ENCODE measurements at places on chromosomes 2 and 18.

DNA sequence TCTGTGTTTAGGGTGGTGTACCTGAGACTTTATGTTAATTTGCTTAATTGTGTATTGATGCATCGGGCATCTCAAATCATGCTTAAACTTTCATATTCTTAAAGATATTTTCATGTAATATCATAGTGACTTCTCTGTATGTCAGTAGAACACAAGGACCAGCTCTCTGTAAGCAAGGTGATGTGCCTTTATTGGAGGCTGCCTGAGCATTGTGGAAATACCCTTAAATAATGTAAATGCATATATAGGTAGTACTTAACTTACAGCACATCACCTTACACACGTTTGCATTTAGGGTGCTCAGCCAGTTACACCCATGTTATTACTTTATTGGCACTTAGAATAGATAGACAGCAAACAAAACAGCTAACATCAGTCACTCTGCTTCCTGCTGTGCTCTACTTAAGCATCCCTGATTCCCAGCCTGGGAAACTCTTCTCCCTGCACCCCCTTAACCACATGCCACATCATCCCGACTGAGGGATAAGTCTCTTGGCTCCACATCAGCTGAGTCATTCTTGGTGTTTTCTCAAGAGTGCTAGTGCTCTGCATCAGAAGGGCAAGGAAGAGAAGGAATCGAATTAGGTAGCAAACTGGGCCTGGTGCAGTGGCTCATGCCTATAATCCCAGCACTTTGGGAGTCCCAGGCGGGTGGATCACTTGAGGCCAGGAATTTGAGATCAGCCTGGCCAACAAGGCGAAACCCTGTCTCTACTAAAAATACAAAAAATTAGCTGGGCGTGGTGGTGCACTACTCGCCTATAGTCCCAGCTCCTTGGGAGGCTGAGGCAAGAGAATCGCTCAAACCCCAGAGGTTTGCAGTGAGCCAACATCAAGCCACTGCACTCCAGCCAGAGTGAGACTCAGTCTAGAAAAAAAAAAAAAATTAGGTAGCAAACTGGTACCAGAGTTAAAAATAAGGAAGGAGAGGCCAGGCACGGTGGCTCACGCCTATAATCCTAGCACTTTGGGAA lies 108.7 kb downstream of the MAP3K20 start:
- no peak for DNase-seq

GRCh38 chr2:42858140-42859005 lies 66.0 kb upstream of the HAAO start:
- no peak for DNase-seq

DNA sequence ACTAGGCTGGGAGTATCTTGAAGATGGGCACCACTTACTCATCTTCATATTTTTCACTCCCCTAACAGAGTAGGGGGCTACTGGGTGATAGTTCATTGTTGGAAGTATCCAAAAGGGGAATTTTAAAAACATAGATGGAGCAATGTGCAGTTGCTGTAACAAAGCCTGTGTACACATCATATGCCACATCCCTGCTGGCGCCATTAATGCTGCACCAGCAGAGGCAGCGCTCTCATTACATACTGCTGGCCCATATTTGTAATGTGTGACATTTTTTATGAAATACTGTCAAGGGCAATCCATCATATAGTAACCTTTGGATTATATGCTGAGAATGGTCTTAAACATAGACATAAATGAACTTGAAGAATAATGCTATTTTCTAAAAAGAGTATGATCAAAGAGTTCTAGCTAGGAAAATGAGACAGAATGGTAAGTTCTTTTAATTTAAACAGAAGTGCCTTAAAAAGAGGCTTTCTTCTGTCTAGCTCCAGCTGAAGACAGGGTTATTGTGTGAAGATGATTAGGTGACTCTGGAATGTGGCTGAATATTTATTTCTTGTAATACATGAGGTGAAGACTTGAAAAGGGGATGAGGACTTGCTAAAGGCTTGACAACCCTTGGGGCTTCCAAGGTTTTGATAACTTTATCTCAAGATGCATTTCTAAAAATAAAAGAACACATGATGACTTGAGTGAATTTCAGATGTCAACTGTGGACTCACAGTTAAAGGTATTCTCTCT lies 2.4 kb upstream of the TMEM178A start:
- DNase-seq = no peak

- DNase-seq = no peak
Measured at GRCh38 chr18:75314117-75314516, 103.5 kb downstream of the TSHZ1 start.

GRCh38 chr2:178331474-178332432 lies 119.2 kb downstream of the PRKRA start:
- peak; percentile 53 for DNase-seq

DNA sequence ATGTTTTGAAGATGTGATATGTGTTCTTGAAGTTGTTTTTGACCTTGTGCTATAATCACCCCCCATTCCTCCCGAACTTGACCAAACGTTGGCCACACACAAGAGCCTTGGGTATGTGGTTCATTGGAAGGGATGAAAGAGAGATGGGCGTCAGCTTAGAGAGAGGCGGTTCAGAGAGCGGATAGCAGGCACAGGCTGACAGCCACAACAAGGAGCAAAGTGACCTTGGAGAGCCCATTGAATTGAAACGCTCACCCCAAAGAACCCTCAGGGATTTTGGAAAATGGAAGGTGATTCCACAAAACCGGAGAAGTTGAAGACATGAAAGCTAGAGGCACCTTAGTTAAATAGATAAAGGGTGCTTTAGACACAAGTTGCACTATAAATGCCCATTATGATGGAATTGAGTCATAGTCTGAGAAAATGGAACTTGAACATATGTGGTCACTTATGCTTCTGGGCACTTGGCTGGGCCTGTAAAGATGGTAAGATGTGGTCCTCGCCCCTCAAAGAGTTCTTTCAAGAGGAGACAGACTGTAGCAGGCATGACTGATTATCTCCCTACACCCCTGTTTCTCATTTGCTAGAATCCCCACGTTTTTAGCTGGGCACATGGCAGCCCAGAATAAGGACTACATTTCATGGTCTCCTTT lies 188.5 kb upstream of the HAAO start:
- DNase-seq = no peak

DNA sequence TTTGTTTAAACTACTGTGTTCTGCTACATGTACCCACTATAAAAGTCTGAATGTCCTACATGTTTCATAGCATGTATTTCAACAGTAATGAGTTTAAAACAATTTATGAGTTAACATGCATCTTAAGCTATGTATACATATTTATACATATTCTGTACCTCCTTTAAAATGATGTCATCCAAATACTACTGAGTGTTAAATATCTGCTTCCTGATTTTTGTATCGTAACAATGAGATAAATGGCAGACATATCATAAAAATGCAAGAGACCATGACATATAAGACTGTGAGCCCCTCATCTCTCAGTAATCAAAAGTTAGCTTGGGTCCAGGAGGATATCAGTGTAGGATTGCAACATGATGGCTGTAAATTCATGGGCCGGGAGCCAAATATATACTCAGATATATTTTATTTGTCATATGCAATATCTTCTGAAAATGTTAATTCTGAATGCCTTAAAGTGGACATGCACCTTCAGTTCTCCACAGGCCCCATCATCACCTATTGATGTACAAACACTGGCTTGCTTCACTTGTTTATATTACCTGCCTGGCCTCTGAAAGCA lies 3.6 kb downstream of the COL5A2 start:
- DNase-seq = no peak

DNA sequence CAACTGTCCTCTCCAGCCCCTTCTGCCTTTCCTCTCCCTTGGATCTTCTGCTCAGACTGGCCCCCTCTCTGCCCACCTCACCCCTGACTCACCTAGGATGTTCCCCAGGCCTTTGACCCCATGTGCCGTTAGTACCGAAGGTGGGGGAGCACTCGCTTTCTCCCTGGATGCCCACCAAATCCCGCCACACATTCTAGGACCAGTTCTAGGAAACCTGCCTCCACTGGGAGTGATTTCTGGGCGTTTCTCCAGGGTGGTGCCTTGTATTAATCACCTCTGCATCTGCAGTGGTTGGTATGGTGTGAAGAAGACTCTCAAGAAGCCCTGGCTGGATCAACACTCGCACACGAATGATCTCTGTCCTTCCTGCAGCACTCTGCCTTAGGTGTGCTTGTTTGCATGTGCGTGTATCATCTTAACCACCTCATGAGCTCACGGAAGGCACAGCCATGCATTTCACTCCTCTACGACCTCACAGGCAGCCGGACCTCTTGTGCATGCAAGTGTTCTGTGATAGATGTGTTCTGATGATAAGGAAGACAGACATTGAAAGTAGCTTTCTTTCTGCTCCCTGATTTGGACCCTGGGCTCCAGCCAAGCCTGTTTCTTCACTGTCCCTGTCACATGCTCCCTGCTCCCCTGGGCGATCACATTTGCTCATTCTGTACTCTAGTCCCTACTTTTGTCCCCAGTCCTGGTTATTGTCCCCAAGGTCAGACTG lies 69.4 kb downstream of the LIPG start:
- no peak for DNase-seq

GRCh38 chr2:202965810-202966460 lies 48.7 kb upstream of the NBEAL1 start:
- no peak for DNase-seq

GRCh38 chr18:24071779-24072178 lies 57.2 kb downstream of the TTC39C start:
- no peak for DNase-seq

GRCh38 chr2:1640301-1641135 lies 103.8 kb downstream of the PXDN start:
- DNase-seq = no peak

- no peak for DNase-seq
Measured at GRCh38 chr2:120785228-120785966, 49.7 kb downstream of the GLI2 start.

DNA sequence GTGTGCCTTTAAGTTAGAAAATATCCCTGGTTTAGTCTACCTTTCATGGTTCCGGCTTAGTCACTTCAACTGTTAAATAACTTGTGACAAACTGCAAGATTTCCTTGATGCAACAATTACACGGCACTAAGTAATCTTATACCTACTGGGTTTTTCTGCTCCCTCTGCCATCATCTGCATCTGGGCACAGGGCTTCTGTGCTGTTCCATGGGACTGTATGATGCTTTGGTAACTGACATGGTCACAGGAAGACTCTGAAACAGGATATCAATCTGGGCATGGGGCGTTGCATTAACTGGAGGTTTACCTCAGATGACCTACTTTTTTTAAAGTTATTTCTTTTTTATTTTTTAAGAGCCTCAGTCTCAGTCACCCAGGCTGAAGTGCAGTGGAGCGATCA lies 365.4 kb downstream of the SS18 start:
- no peak for DNase-seq

DNA sequence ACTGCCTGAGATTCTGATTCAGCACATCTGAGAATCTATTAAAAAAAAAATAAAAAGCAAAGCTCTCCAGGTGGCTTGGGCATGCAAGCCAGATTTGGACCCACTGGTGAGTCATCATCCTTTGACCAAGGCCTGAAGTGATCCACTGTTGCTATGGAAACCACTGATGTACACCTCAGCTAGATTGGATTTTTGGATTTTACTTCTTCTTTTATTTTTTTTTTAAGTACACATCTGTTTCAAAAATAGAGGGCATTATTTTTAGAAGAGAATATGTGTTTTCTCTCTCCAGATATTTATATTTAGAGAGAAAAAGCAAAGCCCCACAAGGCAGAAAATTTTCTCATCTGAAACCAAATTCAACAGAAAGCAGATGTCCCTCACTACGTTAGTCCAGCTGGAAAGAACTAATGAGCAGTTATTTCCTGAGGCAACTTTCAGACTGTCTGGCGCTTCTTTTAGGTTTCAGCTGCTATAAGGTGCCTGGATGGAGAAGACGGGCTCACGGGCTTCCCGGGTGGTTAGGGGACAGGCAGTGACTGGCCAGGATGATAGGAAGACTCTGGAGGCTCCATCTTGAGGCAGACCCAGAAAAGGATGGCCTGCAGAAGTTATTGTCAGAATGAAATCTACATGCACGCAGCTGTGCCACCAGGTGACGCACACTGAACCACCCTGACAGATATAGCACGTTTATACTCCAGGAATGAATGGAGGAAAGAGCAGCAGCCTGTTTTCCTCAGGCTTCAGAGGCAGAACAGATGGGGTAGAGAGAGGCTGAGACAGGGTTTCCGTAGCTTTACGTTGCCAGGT lies 50.5 kb downstream of the MRPL35 start:
- no peak for DNase-seq

DNA sequence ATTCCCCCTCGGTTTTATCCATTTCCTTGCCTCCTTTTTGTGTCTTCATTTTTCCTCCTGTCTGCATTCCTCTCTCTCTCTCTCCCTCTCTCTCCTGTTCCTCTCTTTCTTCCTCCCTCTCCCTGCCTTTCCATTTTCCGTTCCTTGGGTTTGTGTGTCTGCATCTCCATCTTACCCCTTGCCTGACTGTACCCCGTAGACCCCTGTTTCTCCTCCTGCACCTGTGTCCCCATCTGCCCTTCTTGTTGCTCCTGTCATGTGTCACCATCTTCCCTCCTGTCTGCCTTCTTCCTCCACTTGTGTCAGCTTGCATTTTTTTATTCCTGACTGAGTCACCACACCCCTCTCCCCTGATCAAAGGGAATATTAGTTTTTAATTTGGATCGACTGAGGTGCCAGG lies 1.8 kb downstream of the CDK5R2 start:
- no peak for DNase-seq

GRCh38 chr18:48806551-48807261 lies 144.1 kb downstream of the SMAD7 start:
- DNase-seq = no peak

- DNase-seq = no peak
Measured at GRCh38 chr2:31581124-31581795, 522 bp upstream of the SRD5A2 start.

Measured in urinary bladder (tissue), 4 donors.